Effector memory CD8-positive, alpha-beta T cell (primary cell): ENCODE measurements at places on chromosomes 6 and 20.

- no peak for DNase-seq
Measured at GRCh38 chr6:115945812-115946211, 114.9 kb downstream of the FRK start.

DNA sequence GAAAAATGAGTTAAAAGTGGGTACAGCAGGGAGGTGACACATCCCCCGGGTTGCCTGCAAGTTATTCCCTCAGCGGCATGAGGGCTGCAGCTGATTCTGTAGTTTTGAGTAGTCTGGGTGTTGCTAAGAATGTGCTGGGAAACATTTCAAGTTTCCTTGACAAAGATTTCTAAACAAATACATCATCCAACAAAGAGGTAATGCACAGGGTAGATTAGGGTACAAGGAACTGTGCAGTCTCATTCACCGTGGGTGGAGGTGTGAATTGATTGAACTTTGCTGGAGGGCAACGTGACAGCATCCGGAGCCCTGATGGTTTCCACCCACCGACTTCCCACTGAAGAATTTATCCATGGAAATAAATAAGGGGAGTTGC lies 21.8 kb downstream of the CASS4 start:
- DNase-seq: no peak

DNA sequence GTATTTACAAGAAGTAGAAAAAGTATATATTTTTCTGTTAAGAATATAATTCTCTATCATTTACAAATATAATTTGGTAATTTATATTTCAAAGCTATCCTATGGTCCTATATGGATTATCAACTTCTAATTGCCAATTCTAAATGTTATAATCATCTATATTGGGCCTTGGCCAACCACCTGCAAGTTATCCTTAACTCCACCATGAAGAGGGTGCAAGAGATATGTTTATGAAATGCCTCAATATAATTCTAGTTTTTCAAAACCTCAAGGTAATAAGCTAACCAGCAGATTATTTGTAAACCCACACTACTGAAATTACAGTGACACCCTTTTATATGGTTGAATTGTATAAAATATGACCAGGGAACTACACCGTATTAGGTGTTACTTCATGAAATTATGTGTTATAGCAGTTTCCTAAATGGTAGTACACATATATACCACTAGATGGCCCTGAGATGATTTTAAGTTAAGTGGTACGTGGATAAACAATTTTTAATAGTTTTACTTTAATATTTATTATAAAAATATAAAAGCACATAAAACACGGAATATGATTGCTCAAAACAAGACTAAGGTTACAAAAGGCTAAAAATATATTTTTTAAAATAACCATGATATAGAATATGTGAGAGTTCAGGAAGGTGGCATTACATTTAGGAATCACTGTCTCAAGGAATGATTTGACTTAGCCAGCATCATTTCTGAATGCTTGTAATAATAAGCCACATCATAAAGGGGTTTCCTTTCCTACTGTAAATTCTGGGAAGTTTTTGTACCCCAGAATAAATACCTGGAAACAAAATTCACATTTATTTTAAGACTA lies 9.8 kb upstream of the PNISR start:
- DNase-seq: no peak

DNA sequence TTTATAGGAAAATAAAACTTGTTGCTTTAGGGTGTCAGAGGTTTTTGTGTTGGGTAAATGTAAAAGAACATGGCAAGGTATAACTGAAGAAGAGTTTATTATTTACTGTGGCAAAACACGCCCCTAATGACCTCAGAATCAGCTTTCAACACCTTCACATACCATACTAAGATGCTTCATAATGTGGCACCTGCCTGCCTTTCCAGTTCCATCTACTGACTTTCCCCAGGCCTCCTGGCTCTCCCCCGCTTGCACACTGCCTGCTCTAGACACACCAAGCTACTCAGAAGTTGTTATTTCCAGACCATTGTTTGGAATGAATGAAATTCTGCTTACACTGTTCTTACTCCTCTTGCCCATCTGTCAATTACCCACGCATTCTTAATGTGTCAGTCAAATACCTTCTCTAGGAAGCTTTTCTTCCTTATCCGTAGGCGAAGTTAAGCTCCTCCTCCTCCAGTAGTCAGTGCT lies 1.8 kb downstream of the TIAM2 start:
- no peak for DNase-seq

- no peak for DNase-seq
Measured at GRCh38 chr6:101663100-101663499, 269.6 kb downstream of the GRIK2 start.

- no peak for DNase-seq
Measured at GRCh38 chr6:77341058-77341986, 122.0 kb downstream of the HTR1B start.

DNA sequence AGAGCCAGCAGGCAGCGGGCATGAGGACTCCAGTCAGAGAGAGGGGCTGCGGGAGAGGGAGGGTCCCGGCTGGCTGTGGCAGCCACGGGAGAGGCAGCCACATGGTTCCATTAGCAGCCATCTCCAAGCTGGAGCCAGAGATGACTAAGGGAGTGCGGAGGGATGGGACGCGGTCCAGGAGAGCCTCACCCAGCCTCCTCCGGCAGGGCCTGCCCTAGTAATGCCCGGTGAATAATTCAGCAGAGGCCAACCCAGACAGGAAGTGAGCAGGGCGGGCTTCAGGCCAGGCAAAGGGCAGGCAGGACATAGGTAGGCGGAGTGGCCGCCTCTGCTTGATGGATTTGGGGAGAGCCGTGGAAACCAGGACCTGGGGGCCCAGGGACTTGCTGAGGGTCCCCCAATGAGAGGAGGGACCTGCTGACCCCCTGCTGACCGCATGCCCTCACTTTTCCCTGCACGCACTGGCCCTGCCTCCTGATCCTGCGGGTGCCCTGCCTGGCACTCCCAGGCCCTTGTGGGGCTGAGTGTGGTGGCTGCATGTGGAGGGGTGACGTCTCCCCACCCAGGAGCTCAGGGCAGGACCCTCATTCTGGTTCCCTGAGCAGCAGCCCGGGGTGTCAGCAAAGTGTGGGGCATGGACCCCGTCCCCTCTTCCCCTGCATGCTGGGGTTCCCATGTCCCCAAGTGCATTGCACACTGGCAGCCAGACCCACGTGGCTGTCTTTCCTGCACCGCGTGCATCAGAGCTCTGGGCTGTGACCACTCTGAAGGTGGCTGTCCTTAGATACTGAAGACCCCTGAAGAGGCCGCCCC lies 51.8 kb upstream of the SLCO4A1 start:
- DNase-seq: no peak

GRCh38 chr6:37313723-37314486 lies 39.9 kb upstream of the RNF8 start:
- no peak for DNase-seq

DNA sequence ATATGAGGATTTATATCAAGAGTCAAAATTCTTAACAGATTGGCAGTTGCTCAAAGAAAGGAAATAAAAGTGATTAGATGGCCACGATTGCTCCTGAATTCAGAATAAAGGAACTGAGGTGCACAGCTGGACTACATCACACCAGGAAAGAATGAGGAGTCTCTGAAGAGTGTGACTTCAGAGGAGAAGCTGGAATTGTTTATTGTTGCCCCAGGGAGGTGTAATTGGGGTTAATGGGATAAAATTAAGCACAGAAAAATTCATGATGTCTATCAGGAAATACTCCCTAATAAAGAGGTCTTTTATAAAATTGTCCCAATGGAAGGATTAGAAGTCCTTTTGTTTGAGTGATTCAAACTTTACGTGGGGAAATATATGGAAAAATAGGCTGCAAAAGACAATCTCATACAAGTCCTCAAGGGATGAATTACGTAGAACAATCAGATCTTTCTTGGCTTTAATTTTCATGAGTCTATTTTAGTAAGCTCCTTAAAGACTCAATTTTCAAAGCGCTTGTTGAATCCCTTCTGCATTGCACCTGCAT lies 208.6 kb upstream of the RNF217 start:
- no peak for DNase-seq

DNA sequence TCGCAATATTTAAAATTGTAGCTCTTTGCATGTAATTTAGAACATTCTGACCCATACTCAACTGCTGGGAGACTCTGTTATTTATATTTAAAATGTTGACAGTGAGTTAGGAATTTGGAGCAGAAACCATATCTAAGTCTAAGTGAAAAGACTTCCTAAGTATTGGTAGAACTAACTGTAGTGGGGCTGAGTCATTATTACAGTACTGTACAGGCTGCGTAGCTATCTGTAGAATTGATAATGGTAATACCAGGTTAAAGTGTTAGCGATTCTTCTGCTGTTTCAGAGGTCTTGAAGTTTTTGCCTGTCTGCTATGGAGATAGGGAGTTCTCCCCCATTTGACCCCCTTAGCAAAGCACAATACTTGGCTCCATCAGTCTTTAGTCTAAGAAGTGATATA lies 3.6 kb downstream of the TOP1 start:
- no peak for DNase-seq

DNA sequence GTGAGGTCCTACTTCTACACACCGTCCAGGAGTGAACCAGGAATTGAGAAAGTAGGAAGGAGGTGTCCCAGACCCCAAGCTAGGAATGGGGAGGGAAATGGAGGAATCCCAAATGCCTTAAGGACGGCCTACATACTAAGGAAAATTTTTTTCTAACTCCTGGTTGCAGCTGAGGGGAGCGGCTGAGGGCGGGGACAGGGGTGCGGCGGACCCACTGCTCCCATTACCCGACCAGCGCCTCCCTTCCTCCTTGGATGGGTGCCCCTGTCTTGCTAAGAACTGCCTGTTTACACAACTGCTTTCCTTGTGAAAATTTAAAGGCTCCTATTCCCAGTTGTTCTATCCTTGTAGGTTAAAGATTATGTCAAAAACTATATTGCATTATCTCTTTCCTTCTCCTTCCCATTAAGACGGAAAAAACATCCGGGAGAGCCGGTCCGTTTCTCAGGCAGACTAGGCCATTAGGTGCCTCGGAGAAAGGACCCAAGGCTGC lies 699 bp upstream of the HSPA1B start:
- DNase-seq: no peak

- no peak for DNase-seq
Measured at GRCh38 chr20:48547664-48548063, 280.1 kb downstream of the PREX1 start.

GRCh38 chr6:159455700-159456274 lies 237.3 kb downstream of the SOD2 start:
- no peak for DNase-seq
